HS-27A (cell line): ENCODE measurements at places on chromosomes 2 and 18.

- no peak for DNase-seq
Observed at GRCh38 chr2:28506112-28506910, 10.5 kb downstream of the PLB1 start.

DNA sequence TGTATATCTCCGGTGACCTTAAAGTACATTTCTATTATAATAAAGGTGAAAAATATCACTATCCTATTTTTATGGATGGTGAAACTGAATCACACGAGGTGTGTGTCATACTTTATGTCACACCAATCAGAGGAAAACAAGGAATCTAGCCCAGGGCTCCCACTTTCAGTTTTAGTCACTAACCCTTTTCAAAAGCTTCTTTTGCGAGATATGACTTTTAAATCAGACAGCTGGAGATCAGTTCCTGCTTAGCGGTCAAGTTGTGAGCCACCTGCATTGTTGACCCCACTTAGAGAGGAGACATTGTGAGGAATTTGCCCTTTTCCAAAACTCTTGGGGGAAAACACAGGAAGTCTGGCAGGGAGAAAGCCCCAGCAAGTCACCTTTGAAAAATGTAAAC is 70.5 kb downstream of the CPS1 start:
- no peak for DNase-seq

GRCh38 chr2:199738727-199739412 is 112.1 kb downstream of the FTCDNL1 start:
- DNase-seq = no peak

GRCh38 chr2:150125708-150126107 is 361.8 kb downstream of the RND3 start:
- DNase-seq = no peak

GRCh38 chr2:58803192-58803591 is 562.1 kb upstream of the FANCL start:
- no peak for DNase-seq

DNA sequence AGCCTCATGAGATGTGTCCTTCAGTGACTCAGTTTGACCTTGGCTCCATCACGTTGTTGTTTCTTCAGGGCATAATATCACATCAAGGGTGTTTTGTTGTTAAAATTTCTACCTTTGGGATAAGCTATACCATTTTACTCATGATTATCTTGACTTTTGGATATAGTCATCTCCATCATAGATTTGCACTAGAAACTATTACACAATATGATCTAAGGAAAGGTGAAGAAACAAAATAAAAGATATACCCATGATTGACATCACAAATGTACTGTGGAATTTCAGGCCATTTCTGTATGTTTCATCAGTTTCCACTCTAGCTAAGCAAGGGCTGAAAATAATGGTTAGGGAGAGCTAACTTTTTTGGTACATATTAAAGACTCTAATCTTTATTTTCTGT is 24.7 kb upstream of the FAM171B start:
- DNase-seq = no peak

- DNase-seq = no peak
Observed at GRCh38 chr2:237664151-237664550, 36.8 kb downstream of the LRRFIP1 start.

DNA sequence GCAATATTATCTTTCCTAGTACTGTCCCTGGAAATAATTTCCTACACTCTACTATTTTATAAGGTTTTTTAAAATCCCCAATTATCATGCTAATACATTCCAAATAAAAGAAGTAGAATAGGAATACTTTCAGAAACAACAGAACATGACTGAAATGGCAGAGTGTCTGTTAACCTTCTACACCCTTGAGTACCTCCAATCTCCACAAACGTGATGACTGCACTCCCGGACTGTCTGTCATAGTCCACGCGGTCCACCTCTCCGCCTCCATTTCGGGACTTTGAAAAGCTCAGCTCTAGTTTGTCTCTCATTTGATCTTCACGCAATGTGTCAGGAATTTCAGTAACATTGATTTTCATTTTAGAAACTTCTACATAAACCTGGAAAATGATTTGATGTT is 13.6 kb upstream of the RBM43 start:
- DNase-seq = no peak

GRCh38 chr18:74982946-74983635 is 225.8 kb downstream of the PTGR3 start:
- no peak for DNase-seq

- no peak for DNase-seq
Observed at GRCh38 chr2:96209011-96209728, 543 bp upstream of the STARD7 start.

DNA sequence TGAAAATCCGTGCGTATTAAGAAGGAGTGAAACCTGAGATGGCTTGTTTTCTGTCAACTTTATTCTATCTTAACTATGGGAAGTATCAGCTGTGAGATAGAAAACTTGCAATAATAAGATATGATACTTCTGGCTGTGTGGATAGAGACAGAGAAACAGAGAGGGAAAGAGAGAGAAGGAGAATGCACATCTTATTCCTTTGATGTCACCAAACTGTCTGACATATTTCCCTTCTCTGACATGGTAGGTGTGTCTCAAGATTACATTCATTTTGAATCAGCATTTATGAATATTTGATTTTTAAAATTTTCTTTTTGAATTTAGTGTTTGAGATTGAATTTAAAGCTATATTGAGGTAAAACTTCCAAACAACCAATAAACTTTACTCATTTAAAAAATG is 69.4 kb downstream of the CDC42EP3 start:
- no peak for DNase-seq

- no peak for DNase-seq
Observed at GRCh38 chr18:13877157-13877556, 38.2 kb downstream of the MC2R start.

GRCh38 chr18:54873884-54874255 is 45.6 kb downstream of the RAB27B start:
- DNase-seq = no peak

- peak; percentile 0 for DNase-seq
Observed at GRCh38 chr2:233165895-233166661, 85.4 kb upstream of the ATG16L1 start.

GRCh38 chr18:63262369-63263335 is 56.9 kb downstream of the BCL2 start:
- no peak for DNase-seq

GRCh38 chr2:134739236-134739878 is 20.6 kb upstream of the TMEM163 start:
- no peak for DNase-seq

DNA sequence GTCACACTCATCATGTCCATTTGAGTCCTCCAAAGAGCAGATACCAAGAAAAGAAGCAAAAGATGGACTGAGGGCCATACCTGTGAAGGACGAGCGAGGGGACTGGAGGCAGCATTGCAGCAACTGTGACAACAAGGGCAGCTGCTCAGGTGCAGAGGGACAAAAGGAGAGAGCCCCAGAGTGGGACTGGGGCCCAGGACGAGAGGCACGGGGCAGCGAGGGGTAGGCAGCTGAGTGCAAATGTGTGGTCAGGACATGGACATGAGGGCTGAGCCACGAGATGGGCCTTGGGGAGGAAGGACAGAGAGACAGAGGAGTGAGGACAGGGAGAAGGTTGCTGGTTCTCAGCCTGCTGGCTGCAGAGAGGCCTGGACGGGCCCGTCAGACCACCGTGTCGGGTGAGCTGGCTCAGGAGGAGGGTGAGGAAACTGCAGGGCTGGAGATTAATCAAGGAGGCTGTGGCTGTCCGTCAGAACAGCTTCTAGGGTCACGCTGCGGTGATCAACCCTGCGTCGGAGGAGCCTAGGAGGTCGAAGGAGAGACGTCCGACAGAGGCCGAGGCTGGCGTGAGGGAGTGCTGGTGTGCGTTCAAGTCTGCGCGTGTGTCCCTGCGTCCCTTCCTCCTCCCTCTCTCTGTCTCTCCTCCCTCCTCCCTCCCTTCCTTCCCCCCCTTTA is 206.8 kb upstream of the HDAC4 start:
- DNase-seq = no peak

DNA sequence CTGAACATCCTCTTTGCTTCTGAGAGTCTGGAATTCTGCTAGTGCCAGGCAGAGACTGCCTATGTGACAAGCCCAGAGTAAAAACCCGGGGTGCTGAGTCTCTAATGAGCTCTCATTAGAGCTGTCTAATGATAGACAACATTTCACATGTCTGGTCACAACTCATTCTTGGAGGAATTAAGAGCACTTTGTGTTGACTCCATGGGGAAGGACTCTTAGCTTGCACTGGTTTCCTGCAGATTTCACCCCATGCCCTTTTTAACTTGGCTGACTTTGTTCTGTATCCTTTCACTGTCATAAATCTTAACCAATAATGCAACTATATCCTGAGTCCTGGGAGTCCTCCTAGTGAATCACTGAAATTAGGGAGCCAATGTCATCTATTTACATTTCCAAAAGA is 33.5 kb downstream of the FBXO15 start:
- no peak for DNase-seq

- no peak for DNase-seq
Observed at GRCh38 chr2:189014449-189015138, 40.4 kb downstream of the COL3A1 start.

DNA sequence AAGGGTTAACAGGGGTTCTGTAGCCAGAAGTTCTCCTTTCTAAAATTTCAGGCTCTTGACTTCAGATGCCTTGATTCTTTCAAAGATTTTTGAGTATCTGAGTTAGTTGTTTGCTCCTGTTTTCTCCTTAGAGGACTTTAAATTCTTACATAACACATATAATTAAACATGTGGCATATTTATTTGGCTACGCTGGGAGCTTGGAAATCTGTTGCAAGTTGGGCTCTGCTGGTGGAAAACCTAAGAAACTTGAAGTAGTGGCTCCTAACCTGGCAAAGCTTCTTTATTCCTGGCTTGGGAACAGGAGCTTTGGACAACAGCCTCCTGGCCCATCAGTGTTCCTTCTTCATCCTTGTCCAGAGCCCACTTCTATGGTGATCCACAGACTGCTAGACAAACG is 72.6 kb downstream of the VIT start:
- no peak for DNase-seq

DNA sequence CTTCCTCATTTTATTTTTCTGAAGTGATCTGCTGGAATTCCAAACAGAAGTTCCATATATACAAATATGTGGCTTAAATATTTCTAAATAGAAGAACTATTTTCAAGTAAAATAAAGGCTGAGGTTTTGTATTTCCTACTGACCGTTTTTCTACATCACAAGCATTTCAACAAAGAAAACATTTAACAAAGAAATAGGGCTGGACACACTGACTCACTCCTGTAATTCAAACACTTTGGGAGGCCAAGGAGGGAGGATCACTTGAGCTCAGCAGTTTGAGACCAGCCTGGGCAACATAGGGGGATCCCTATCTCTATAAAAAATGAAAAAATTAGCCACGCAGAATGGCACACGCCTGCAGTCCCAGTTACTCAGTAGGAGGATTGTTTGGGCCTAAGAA is 44.6 kb downstream of the TANK start:
- no peak for DNase-seq

- DNase-seq = no peak
Observed at GRCh38 chr2:235171550-235172031, 219.8 kb downstream of the SH3BP4 start.

DNA sequence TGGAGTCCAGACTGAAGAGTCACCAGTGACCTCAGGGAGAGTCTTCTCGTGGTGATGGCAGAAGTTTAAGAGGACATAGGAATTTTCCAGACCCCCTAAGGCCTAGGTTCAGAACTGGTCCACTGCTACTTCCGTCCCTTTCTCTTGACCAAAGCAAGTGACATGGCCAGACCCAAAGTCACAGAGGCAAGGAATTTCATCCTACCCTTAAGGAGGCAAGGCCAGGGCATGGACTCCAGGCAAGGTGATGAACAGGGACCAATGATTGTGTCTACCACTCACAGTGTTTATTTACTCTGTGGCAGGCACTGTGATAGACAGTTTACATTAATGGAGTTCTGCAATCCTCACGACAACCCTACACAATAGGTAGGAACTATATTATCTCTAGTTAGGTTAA is 265.1 kb downstream of the GLI2 start:
- no peak for DNase-seq

- DNase-seq = no peak
Observed at GRCh38 chr2:214232271-214232670, 178.6 kb upstream of the VWC2L start.

DNA sequence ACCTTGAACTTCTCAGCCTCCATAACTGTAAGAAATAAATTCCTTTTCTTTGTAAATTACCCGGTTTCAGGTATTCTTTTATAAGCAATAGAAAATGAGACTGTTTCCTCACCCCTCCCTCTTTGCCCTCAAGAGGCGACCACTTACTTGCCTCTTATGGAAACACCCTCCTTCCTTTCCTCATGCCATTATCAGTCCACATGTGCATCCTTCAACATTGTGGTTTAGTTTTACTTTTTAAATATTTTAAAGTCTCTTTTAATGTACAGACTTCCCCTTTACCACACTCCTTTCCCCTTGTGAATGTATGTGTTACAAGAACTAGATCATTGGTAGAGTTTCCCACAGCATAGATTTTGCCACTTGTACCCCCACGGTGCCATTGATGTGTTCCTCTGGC is 202.4 kb upstream of the SIX2 start:
- DNase-seq = no peak

GRCh38 chr2:119409506-119409905 is 22.1 kb upstream of the TMEM37 start:
- DNase-seq = no peak

GRCh38 chr18:71079606-71080005 is 790.8 kb downstream of the SOCS6 start:
- no peak for DNase-seq
